ENCODE measurements at places on chromosomes 7 and 10. TPM values are rescaled to one million over a fixed set of nuclear protein-coding genes. Genes with fewer than 3 reads are reported as not detected.

The AKR1B1 gene
- total RNA-seq, result 35.7 TPM

The HSPA12A gene
- 63.1 TPM for total RNA-seq

The FGF8 gene
- 1.2 TPM for total RNA-seq

The EVX1 gene
- total RNA-seq, result not detected

GRCh38 chr7:67625257-67625737 lies 628.7 kb downstream of the TYW1 start:
- DNase-seq, result peak; percentile 74

DNA sequence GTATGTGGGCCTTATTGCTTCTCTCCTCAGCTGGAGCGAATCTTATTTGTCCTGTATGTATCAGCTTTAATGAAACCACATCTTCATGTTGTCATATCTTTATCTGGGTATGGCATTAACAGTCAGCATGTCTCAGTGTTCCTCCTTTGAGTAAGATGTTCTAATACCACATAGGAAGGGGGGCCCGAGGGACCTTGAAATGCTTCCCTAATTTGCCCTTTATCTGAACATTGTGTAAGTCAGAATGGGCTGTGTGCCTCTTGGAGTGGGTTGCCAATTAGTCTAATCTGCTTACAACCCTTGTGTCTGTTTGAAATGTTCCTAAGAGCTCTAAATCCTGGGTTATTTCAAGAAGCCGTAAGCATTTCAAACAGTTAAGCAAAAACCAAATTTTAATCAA lies 623.8 kb downstream of the SUGCT start:
- DNase-seq, result no peak

- no peak for DNase-seq
Measured at GRCh38 chr10:113003052-113003451, 53.0 kb downstream of the TCF7L2 start.

GRCh38 chr7:139773371-139773770 lies 4.4 kb downstream of the HIPK2 start:
- DNase-seq, result no peak

GRCh38 chr7:805261-805660 lies 27.0 kb upstream of the SUN1 start:
- DNase-seq, result no peak

- DNase-seq, result no peak
Measured at GRCh38 chr7:93284908-93285307, 52.7 kb downstream of the VPS50 start.

All from cerebellum (tissue), 4 donors.